ENCODE measurements at places on chromosomes 5 and 9. TPM values are rescaled to one million over a fixed set of nuclear protein-coding genes. Genes with fewer than 3 reads are reported as not detected.

The LYSMD3 gene
- total RNA-seq = 25.8 TPM

The CCDC69 gene
- total RNA-seq = 1.5 TPM

The PRUNE2 gene
- total RNA-seq = 122 TPM

The SPATA31D4 gene
- total RNA-seq = not detected

The NME5 gene
- 6.0 TPM for total RNA-seq

Measured in fibroblast of the aortic adventitia (primary cell).